ENCODE measurements at places on chromosomes 11 and 22.
A peak's percentile ranks its signal among the peaks of the same experiment; 100 is the strongest.

GRCh38 chr11:88402784-88403183, 65.2 kb upstream of the CTSC start:
- DNase-seq, result no peak

DNA sequence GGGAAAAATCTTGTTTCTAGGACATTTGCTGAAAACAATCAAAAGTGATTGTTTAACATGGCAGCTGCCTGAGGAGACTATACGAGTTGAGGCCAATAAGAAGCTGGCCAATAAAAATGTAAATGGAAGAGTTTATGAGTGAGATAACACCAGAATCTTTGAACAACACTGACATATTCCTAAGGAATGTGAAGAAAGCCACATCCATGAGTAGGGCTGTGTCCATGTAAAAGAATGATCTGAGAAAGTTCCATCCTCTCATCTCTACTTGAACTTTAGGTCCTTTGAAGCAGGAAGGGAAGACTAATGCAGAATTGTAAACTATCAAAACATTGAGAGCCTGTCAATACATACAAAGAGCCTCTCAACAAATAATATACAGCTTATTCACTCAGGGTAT, 6.9 kb upstream of the CHORDC1 start:
- no peak for DNase-seq

DNA sequence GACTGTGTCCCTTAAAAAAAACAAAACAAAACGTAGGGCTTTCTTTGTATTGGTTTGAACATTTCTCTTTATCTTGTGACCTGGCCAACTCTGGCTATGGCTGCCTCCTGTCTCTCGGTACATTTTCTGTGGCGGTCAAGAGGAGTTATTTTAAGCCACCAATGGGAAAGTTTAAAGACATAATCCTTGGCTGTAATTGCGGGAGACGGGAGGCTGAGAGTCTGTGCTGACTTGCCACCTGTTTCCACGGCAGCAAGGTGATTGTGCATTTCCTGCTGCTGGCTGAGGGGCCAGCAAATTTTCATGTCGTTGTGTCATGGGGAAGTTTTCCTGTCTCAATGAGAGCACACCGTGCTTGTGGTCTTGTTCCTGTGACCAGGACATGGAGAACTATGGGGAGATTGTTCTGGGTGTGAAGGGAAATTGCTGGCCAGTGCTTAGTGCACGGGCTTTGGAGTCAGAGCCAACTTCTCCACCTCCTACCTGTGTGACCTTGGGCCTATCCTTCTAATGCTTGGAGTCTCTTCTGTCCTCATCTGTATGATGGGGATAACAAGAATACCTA, 11.0 kb downstream of the PTPRJ start:
- DNase-seq, result no peak

GRCh38 chr11:46414879-46415278, 23.3 kb upstream of the CHRM4 start:
- no peak for DNase-seq

GRCh38 chr11:2585566-2586086, 114.2 kb downstream of the KCNQ1OT1 start:
- peak; percentile 67 for DNase-seq

- peak; percentile 82 for DNase-seq
Observed at GRCh38 chr11:1748636-1749394, 1.6 kb downstream of the IFITM10 start.
